ENCODE measurements at places on chromosomes 6 and 20.
A peak's percentile ranks its signal among the peaks of the same experiment; 100 is the strongest.

DNA sequence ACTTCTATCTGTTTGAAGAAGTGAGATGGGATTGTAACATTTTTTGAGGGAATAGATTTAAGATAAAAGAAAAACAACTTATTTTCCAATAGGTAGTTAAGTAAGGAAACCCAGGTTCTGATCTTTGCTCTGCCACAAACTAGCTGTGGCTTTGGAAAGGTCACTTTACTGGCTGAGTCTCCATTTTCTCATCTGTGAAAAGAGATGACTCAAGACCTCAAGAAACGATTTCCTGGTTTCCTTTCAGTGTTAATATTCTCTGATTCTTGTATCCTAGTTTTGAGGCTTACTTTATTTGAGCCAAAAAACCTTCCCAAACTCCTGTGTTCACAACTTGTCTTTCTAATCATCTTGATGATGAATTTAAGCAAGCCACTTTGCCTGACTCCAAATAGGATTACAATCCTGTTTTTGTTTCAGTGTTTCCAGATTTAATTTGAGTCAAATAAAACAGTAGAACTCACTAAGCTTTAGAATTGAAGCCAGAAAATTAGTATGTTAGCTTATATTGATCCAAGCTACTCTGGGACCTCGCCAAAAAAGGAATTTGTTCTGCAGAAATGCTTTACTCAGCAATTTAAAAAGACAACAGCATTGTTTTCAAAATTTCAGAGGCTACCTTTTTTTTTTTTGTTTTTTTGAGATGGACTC is 51.1 kb downstream of the ENPP1 start:
- DNase-seq, result no peak

GRCh38 chr20:59525500-59526241 is 78.7 kb upstream of the PHACTR3 start:
- DNase-seq, result peak; percentile 21

GRCh38 chr6:33430334-33430733 is 10.5 kb downstream of the SYNGAP1 start:
- no peak for DNase-seq

DNA sequence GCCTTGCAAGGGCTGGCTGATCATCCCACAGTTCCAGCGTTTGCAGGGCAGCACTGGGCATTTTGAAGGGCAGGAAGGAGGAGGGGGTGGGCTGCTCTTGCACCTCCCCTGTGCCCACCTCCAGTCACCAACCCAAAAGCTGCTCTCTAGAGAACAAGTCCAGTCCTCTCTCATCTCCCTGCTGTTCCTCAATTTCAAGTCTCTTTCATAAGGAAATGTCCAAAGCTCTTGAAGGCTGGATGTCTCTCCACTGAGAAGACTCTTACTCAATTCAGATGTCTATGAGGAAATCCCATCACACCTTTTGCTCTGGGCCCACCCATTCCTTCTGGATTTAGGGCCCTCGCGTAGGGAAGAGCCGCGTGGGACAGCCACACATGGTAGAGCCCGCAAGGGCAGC is 31.7 kb downstream of the WRNIP1 start:
- DNase-seq, result no peak

DNA sequence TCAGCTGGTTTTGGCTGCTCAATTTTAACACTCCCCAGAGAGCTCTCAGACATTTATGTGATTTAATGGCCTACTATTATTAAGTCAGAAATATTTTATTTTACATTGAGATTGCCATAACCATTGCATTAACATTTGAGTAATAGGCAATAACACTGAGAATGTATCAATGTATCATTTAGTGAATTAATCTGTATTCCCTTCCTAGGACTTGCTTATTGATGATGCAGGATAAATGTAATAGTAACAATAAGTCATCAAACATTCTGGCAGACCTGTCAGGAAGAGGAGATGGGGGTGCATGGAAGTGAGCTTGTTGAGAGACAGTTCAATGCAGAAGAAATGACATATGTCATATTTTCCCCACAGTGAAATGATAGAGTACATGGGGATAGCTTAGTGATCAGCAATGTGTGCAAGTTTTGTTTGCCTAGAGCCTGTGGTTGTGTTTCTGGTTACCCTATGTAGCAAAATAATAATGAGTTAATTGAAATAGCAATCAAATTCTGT is 458.9 kb downstream of the EYS start:
- no peak for DNase-seq

DNA sequence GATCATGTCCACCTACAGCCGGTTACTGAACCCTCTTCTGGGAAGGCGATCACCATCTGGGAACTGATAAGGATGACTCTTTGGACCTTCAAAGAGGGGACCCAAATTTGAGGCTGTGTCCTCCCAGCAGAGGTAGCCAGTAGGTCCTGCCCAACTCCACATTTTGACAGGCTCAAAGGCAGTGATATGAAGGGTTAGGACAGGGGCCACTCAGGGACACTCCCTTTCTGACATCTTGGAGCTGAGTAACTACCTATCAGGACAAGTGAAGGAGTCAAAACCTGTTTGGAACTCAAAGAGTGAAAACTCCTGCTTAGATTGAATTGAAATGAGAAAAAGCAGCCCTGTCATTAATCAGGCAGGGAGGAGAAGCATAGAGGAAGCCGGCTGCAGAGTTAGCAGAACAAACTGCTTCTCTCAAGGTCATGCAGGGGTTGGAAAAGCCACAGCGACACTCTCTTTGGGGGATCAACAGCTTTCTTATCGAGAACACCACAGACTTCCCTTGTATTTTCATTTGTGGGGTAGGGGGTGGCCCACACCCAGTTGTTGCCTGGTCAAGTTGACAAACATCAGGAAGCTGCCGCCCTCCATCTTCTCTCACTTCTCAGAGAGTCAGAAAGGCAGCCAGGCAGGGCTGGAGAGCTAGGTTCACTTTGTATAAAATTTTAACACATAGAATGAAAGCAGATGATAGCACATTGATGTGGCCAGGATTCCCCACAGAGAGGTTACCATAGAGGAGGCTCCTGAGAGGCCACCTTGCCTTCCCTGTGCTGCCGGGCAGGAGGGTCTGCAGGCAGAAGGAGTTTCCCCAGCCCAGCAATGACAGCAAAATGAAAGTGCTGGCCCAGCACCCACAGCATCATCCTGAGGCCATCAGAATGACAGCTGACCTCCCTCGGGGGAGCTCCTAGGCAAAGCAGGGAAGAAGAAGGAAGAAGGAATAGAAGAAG is 47.6 kb downstream of the AGPAT4 start:
- no peak for DNase-seq

GRCh38 chr6:12383448-12383847 is 93.3 kb downstream of the EDN1 start:
- DNase-seq, result no peak

- DNase-seq, result no peak
Measured at GRCh38 chr20:35991142-35991771, 22.9 kb downstream of the CNBD2 start.

GRCh38 chr20:37366743-37367142 is 20.8 kb downstream of the SRC start:
- DNase-seq, result no peak

DNA sequence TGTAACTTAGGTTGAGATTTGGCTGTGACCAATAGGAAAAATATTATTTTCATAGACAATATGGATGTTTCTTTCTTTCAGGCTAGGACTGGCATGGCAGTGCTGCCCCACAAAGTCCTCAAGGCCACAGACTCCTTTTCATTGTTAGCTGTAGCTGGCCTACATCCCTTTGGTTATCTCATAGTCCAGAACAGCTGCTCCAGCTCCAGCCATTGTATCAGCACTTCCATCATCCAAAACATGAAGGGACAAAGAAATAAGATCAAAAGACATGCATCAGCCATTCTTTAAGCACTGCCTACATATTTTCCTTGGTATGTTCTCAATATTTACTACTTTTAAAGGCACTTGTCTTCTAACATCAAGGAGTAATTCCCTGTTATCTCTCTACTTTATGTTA is 73.0 kb downstream of the ZDHHC14 start:
- DNase-seq, result no peak

GRCh38 chr20:61287583-61288275 is 35.7 kb downstream of the CDH4 start:
- no peak for DNase-seq

DNA sequence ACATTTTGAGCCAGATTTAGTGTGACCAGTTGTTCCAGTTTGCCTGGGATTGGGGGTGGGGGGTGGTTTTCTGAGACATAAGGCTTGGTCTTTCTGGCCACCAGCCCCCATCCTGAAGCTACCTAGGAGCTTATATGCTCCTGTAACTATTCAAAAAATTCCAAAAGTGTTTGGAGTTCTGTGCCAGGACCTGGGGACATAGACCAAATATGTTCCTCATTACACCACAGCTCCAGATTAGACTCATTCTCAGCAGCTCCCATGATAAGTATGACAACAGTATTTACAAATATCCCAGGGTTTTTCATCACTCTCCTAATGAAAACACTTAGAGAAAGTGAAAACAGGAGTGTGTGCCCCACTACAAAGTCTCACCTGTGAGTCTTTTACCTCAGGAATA is 37.8 kb upstream of the RNF144B start:
- DNase-seq, result no peak
